ENCODE measurements at places on chromosomes 13 and 19.

GRCh38 chr19:39423258-39424086, 11.0 kb downstream of the PLEKHG2 start:
- H3K4me3 ChIP-seq, result no peak overlapping the region
- no peak for DNase-seq
- H3K27ac ChIP-seq, result no peak overlapping the region
- H3K4me1 ChIP-seq, result no peaks in the 10 kb centered on the region
- H3K36me3 ChIP-seq, result peaks cover 33% of the 10 kb centered on the region

DNA sequence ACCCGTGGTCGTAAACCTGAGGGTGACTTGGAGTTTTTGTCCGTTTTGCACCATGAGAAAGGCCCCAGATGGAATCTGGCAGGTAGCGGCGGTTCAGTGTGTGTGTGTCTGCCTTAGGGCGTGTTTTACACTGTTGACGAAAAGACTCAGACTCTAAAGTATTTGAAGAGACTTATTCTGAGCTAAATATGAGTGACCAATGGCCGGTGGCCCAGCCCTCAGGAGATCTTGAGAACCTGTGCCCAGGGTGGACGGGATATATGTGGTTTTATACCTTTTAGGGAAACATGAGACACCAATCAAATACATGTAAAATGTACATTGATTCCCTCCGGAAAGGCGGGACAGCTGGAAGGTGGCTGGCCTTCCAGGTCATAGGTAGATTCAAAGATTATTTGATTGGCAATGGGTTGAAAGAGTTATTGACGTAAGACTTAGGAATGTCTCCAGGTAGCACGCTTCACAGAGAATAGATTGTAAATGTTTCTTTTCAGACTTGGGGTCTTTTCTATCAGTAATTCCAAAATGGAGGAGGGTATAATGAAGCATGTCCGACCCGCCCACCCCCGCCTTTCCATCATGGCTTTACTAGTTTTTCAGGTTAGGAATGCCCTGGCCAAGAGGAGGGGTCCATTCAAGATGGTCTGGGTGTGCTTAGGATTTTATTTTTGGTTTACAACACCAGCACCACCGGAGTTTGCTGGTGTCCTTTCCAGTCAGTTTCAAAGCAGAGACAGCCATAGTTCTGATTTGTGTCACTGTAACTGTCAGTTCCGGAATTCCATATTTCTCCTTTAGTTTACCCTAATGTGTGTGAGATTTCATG, 1.0 kb upstream of the ZNF529 start:
- H3K4me3 ChIP-seq, result peak overlapping the region; percentile 96
- H3K4me1 ChIP-seq, result peaks cover 13% of the 10 kb centered on the region
- H3K36me3 ChIP-seq, result peaks cover 7% of the 10 kb centered on the region
- no peak for DNase-seq
- H3K27ac ChIP-seq, result peak overlapping the region; percentile 96
- no peaks in the 10 kb centered on the region for H3K27me3 ChIP-seq

DNA sequence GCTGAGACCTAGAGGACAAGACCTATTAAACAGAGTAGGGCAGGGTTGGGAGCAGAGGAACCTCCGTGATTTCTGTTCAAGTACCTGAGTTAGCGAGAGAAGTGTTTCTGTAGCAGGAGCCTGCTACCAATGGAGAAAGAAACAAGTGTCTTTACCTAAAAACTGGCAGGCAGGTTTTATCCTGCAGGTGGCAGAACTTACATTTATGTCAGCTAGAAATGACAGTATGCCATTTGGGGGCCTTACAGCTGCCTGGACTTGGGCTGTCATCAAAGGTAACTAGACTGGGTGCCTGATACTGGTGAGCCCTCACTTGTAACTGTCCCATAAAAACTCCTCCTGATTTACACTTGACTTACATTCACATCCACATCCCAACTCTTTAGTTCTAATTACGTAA, 185.3 kb upstream of the MIR17HG start:
- H3K4me3 ChIP-seq, result no peak overlapping the region
- H3K27me3 ChIP-seq, result no peaks in the 10 kb centered on the region
- H3K36me3 ChIP-seq, result no peaks in the 10 kb centered on the region
- no peaks in the 10 kb centered on the region for H3K4me1 ChIP-seq
- DNase-seq, result no peak

- H3K4me1 ChIP-seq, result no peaks in the 10 kb centered on the region
- no peak for DNase-seq
- H3K4me3 ChIP-seq, result no peak overlapping the region
- no peaks in the 10 kb centered on the region for H3K36me3 ChIP-seq
- no peak overlapping the region for H3K27ac ChIP-seq
Measured at GRCh38 chr13:74273581-74273980, 139.4 kb upstream of the KLF12 start.
